ENCODE measurements at places on chromosomes 5 and 9.

GRCh38 chr5:157920828-157921170 is 61.9 kb upstream of the CLINT1 start:
- DNase-seq: no peak

DNA sequence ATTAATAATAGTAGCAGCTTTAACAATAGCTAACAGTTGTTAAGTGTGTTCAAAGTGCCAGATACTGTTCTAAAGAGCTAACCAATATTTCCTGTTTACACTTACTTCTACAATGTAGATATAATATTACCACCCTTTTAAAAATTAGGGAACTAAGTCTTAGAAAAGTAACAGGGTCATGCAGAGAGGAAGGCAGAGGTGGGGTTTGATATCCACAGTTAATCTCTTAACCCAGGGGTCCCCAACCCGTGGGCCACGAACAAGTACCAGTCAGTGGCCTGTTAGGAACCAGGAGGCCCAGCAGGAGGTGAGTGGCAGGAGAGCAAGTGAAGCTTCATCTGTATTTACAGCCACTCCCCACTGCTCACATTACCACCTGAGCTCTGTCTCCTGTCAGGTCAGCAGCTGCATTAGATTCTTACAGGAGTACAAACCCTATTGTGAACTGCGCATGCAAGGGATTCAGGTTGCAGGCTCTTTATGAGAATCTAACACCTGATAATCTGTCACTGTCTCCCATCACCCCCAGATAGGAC is 89.1 kb downstream of the ACTL7B start:
- peak; percentile 35 for DNase-seq

DNA sequence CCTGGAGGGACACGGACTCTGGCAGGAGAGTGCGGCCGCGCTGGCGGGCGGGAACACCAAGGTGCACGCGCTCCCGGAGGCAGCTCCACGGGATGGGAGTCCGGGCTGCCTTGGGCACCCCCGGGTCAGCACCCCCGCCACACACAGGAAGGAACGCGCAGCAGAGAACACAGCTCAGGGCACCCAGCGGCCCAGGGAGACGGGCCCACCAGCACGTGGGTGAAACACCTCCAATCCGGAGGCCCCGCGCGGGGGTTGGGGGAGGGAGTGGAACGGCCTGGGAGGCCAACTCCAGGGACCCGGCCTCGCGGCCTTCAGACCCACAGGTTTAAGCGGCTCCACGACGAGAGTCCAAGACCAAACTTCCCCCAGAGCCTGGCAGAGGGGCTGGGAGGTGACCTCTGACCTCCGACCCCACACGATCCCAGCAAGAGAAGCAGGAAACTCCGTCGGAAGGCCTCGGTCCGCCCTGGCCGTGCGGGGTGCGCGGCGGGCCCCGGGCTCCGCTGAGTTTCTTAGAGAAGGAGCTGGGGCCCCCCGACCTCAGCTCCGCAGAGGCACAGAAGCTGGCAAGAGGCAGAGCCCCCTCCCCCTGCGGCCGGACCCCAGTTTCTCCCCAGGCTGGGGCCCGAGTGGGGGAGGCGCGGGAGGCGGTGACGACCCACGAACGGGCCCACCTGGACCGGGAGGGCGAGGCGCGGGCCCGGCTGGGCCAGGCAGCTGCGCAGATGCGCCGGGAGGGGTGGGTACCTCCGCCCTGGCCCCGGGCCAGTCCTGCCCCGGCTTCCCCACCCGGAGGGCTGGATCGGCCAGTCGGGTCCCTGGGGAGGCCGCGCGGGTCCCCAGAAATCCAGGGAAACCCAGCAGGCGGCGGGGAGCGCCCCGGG is 851 bp downstream of the NACC2 start:
- DNase-seq: peak; percentile 80

- DNase-seq: no peak
Measured at GRCh38 chr5:126829098-126829497, 52.2 kb downstream of the LMNB1 start.

DNA sequence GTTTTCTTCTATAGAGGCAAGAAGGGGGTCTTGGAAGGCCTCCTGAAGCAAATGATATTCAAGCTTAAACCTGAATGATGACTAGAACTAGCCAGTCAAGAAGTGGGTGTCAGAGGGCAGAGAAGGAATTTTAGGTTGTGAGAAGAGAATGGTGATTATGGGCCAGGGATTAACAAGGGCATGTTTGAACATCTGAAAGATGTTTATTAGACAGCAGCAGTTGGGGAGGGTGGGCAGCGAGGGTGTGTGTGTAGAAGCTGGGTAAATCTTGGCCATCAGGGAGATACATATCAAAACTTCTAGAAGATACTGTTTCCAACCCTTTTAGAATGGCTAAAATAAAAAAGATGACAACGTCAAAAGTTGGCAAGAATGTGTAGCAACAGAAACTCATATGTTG is 54.5 kb downstream of the MAN2A1 start:
- DNase-seq: no peak

DNA sequence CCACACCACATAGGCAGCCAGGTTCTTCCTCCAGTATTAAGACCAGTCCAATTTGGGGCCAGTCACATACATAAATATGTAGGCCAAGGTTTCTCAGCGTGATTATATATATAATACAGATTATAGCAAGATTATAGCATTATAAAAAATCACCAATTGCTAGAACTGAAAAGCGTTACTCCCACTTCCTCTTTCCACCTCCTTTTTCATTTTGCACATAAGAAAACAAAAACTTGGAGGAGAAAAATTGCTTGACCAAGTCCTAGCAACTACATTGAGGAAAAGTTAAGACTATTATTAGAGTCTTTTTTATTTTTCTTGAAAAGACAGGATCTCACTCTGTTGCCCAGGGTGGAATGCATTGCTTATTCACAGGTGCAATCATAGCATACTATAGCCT is 262.7 kb upstream of the KCNN2 start:
- no peak for DNase-seq

- no peak for DNase-seq
Measured at GRCh38 chr9:121840838-121841760, 189.7 kb downstream of the DAB2IP start.

- DNase-seq: no peak
Measured at GRCh38 chr5:149654231-149654630, 72.9 kb downstream of the ARHGEF37 start.

DNA sequence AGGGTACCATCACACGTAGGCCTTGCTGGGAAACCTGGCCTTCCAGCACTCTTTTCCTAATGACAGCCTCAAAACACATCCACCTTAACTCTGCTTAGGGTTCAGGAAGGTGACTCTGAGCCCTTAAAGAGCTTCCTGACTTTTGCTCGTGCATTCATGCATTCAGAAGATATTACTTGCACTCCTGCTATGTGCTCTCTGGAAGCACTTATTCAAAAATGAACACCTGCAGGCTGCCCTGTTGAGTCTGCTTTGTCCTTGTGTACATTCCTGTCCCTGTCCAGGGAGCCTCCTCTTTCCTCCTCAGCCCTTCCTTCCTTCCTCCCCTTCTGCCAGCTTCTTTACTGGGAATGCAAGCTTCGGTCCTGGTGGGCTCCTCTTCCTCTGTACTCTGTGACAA is 61.5 kb downstream of the SPRY4 start:
- no peak for DNase-seq

GRCh38 chr9:15513335-15513734 is 2.6 kb upstream of the PSIP1 start:
- peak; percentile 69 for DNase-seq

DNA sequence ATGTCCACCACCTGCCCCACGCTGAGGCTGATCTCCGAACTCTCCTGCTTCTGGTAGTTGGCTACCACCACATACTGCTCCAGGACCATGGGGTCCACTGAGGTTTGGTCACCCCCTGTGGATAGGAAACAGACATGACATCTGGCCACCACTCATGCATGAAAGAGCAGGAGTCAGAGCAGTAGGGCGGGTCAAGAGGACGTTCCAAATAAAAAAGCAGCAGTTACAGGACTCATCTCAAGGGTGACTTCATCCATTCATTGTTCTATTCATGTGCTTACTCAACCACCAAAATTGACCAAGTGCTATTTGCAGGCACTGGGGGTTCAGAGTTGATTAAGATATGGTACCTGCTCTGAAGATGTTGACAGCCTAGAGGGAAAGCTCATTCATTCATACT is 79.2 kb upstream of the UBTD2 start:
- DNase-seq: no peak

- no peak for DNase-seq
Measured at GRCh38 chr5:103743421-103743820, 180.8 kb upstream of the NUDT12 start.
